ENCODE measurements at places on chromosomes 7 and 10. TPM values are rescaled to one million over a fixed set of nuclear protein-coding genes. Genes with fewer than 3 reads are reported as not detected.

The LRRC4 gene
- total RNA-seq, result 1.3 TPM

The BRAT1 gene
- 24.0 TPM for total RNA-seq

The CDH23 gene
- 79.3 TPM for total RNA-seq

DNA sequence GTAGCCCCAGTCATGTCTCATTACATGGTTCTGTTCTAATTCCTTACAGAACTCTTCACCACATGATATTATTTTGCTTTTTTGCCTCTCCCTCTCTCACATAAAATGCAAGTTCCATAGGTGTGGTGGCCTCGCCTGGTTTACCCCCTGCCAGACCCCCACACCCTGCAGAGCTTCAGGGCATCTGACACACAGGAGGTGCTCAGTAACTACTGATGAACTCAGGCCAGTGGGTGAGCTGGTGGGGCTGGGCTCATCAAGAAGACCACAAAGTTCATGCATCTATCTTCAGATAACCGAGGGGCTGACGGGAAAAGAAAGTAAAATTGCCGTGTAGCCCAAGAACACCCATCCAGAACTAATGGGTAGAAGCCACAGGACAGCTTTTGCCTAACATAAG lies 253.1 kb downstream of the GRID1 start:
- no peak for DNase-seq

GRCh38 chr10:427761-428519 lies 261.5 kb downstream of the DIP2C start:
- DNase-seq, result no peak

- DNase-seq, result no peak
Measured at GRCh38 chr7:89809291-89809690, 345.0 kb upstream of the STEAP1 start.

GRCh38 chr7:158649279-158649678 lies 55.3 kb downstream of the NCAPG2 start:
- DNase-seq, result no peak
